ENCODE measurements at places on chromosomes 2 and 18.
A peak's percentile ranks its signal among the peaks of the same experiment; 100 is the strongest.

DNA sequence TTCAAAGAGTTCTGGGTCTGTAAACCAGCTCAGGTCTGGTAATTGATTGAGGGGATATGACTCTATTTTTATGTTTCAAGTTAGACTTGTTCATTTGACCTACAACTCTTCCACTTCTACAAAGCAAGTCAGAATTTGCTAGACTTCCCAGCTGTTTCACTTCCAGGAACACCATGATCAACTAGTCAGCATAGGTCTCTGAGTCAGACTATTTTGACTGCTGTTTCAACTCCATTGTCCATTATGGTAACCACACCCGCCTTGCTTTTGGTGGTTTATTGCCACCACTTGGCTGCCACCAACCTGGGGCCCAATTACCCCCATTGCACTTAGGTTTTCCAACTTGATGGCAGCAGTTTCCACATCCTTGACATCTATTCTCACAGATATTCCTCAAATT lies 116.6 kb downstream of the LAMA3 start:
- no peak for DNase-seq

- DNase-seq = no peak
These were observed 42.0 kb upstream of the OTOS start for GRCh38 chr2:240182476-240182875.

DNA sequence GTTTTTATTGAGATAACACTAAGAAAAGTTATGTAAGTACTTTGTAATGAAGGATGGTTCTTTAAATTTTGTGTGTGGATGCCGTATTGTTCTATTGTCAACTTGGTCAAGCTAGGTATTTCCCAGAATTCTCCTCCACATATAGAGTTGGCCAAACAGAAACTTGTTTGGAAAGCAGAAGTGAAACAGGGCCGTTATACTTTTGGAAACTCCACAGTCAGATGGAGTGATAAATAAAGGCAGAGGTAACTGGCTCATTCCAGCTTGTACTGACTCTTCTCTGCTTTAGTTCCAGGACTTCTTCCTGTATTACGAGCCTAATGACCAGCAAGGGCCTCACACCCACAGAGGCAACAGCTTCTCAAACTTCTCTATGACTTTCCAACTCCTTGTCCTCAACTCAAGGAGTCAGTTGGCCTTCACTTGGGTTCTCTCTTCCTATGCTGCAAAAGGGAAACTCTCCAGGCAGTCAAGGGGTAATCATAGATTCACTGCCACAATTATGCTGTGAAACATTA lies 16.4 kb upstream of the STARD7 start:
- DNase-seq = no peak

- no peak for DNase-seq
These were observed 569.4 kb upstream of the SETBP1 start for GRCh38 chr18:44111337-44111736.

DNA sequence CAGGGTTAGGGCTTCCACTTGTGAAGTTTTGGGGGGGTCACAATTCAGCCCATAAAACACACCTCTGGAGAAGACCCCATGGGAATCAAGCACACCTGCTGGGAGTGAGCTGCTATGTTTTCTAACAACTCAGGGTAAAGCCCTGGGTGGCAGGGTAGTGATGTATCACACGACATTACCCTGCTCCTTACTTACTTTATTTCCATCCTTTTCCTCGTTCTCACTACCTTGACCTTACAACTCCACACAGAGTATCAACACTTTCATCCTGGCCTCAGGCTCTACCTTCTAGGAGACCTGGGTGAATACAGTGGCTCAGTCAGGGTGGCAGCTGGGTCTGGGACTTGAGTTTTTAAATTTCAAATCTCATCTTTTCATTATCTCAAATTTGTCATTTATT lies 290.3 kb downstream of the CYRIA start:
- no peak for DNase-seq

DNA sequence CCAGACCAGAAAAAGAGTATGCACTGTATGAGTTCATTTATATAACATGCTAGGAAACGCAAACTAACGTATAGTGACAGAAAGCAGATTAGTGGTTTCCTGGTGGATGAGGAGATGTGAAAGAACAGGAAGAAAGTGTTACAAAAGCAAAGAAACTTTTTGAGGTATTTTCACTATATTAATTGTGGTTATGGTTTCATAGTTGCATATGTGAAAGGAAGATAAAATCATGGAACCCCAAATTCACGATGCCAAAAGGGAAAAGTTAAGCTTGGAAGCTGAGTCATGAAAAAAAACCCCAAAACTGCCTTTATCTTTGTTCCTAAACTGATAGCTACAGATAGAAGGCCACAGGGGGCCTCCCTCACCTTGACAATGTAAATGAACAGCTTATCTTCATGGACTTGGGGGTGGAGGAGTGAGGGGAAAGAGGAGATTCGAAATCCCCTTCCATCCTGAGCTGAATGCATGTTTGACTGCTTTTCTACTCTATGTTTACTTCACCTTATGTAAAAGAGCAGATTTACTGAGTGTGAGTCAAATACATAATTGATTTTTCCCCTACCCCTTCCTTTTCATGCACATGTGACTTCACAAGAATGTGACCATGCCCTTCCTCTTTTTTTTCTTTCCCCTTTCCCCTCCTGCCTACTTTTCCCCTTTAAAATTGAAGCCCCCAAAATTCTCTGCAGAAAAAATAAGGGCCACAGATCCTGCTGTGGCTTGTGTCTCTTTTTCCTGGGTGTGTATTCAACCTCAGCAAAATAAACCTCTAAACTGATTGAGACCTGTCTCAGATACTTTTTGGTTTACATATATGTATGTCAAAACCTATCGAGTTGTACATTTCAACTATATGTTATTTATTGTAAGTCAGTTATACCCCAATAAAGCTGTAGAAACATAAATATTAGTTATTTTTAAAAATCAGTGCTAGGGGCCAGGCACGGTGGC lies 100.1 kb upstream of the TLK1 start:
- no peak for DNase-seq

GRCh38 chr2:129909651-129910418 lies 69.6 kb upstream of the RAB6C start:
- no peak for DNase-seq

DNA sequence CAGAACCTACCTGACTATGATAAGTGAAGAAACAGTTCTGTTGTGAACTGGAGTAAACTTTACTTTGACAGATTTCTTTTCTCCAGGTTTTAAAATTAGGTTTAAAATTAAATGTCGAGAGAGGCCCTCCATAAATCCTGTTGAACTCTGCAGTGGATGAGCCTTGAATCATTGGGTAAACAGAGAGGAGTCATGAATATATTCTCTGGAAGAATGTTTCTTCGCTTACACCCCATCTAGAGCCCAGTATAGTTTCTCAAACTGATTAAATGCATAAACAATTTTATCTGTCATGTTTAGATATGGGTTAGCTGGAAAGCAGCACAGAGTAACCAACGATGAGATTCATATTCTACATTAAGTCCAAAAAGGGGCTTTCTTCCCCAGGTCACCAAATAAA lies 84.0 kb downstream of the ZAP70 start:
- DNase-seq = no peak

DNA sequence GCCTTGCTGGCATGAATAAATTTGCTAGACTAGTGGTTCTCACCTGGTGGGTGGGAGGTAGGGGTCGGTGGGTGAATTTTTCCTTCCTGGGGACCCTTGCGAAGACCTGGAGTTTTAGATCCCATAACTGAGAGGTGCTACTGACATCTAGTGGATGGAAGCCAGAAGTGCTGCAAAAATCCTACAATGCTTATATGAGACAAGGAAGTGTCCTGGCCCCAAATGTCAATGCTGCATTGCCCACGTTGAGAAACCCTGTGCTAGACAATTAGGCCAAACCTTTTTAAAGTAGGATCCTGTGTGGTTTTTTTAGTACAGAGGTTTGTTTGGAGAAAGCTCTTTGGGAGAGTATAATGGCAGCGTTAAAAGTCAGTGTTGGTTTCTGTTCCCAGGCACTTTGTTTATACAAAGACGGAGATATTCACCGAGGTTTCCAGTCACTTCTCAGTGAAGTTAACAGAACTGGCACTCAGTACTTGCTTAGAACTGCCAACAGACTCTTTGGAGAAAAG lies 9.6 kb downstream of the SERPINB8 start:
- peak; percentile 66 for DNase-seq

DNA sequence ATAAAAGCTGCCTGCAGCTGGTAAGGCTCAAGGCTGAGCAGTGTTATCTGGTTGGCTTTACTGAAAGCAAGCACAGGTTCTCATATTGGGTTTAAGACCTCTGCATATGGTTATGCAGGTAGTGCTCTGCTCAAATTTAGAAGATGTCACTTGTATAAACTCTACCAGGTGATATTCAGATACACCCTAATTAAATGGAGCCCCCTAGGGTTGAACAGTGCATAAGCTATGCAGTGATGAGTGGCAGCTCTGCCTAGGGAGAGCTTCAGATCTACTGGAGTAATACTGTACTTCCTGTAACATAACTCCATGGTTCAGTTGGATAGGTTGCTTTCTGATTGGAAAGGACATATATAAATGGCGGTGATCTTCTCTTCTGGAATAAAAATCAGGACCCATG lies 222.7 kb downstream of the CYRIA start:
- DNase-seq = no peak

DNA sequence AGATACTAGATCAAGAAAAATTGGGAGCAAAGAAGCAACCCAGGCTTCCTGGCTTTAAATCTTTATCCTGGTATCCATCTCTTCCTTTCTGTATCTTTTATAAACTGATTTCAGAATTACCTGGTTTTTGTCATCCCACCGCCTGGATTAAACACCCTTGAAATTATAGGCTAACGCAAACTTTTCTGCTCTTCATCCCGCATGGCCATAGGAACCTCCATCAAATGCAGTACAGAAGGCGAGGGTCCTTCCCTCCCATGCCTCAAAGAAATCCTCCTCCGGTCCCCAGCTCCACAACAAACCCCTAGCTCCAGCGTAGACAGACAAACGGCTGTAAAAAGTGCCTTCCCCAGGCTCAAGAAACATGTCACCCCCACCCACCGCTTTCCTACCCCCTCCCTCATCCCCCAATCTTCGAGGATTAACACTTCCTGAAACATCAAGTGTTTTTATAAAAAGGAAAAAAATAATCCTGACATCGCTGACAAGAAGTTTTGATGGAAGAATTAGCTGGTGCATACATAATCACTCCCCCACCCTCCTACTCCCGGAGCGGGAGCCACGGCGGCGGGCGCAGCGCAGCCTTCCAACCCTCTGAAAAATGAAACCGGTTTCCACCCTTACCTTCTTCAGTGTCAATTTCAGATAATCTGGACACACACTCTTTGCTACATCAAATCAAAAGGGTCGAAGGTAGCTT lies 7.6 kb downstream of the DLX1 start:
- no peak for DNase-seq

DNA sequence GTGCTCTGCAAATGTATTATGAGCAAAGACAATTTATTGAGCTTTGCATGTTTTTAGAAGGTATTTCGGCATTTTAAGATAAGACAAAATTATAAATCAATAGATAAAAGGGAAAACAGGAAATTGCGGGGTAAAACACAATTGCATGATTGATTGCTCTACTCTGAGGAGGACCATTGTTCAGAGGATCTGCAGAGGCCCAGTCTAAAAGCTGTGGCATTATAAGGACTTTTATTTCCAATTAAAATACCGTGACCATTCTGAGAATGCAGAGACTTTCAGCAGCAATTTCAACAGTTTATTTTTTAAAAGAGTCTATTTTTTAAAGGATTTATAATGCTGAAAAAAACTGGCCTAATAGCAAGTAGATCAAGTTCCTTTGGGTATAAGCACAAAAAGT lies 62.0 kb downstream of the TPGS2 start:
- DNase-seq = no peak

DNA sequence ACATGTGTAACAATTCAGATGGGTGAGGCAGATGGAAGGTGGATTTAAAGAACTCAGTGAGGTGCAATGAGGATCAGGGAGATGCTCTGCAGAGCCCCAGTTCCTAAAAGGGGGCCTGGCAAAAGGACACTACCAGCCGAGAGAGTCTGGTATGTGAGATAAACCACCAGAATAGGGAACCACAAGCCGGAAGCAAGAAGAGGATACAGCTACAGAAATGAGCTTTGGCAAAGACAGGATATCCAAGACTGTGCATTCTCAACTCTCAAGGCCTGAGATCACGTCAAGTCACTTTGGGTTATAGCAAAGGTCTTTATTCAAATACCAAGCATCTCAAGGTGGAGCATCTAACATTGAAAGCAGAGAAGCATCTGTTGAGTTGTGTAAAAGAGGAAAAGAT lies 293.5 kb downstream of the ARHGAP15 start:
- no peak for DNase-seq

GRCh38 chr18:58887613-58887963 lies 22.9 kb downstream of the ZNF532 start:
- no peak for DNase-seq

- DNase-seq = no peak
These were observed 75.9 kb downstream of the PTGR3 start for GRCh38 chr18:75132931-75133525.

- peak; percentile 71 for DNase-seq
These were observed 13.1 kb upstream of the ACTR3 start for GRCh38 chr2:113876503-113877387.

GRCh38 chr18:1777843-1778242 lies 793.5 kb downstream of the METTL4 start:
- no peak for DNase-seq

DNA sequence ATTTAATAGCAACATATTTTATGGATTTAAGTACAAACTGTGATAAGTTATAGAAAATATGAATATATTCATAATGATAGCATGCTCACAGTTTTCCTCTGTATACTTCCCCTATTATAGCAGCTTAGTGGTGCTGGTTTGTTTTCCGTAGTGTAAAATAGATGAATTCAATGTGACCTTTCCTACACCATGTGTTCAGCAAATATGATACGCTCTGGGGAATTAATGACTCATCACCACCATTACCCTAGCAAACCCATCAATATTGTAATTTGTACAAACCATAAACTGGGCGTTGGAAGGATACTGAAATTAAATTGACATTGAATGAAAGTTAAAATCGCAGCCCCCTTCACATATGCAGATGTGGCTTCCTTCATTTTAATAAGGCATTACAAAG lies 58.7 kb upstream of the CDH19 start:
- DNase-seq = no peak

DNA sequence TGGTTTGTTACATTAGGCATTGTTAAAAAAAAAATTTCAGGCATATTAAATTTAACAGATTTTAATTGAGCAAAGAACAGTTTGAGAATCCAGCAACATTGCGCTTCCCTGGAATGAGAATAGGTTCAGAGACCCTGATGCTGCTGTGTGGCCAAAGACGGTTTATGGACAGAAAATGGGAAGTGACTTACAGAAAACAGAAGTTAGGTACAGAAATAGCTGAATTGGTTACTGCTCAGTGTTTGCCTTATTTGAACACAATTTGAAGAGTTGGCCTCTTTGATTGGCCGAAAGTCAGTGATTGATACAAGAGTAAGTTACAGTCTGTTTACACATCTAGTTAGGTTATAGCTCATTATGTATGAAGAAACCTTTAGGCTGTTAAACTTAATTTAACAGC lies 6.0 kb upstream of the NEDD4L start:
- no peak for DNase-seq

GRCh38 chr2:127913808-127914457 lies 28.2 kb upstream of the AMMECR1L start:
- no peak for DNase-seq

GRCh38 chr2:47868611-47869352 lies 37.5 kb downstream of the FBXO11 start:
- DNase-seq = no peak

Measured in body of pancreas (tissue), 4 donors.